ENCODE measurements at places on chromosomes 1 and 21.

DNA sequence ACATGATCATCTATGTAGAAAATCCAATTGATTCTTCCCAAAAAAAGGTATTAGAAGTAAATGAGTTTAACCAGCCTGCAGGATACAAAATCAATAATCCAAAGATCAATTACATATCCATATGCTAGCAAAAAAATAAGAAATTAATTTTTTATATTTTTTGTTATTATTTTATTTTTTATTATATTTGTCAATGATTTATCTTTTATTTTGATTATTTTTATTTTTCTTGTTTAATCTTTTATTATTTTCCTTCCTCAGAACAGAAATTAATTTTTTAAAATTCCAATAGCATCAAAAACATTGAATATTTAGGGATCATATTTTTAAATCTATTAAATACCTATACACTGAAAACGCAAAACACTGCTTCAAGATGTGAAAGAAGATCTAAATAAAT lies 331.2 kb downstream of the PLPP3 start:
- no peak for DNase-seq

- DNase-seq: no peak
Observed at GRCh38 chr1:32764826-32765569, 52.2 kb downstream of the YARS1 start.

DNA sequence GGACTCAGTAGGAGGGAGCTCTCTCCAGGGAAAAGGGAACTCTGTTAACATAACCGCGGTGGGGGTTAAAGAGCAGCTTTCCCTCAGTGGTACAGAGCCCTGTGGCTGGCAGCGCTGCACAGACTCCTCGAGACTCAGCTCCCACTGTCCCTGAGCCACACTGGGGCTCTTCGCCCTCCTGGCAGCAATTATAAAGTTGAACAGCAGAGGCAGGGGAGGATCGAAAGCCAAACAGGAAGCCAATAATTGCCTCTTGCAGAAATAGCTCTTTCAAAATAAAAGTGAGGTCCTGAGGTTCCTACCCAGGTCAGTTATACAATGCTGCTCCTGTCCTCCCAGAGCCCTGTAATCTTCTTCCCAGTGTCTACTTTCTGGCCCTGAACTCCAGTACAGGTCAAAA lies 77.0 kb downstream of the FAM78B start:
- no peak for DNase-seq

- peak; percentile 95 for DNase-seq
Observed at GRCh38 chr1:119712342-119713038, 756 bp downstream of the PHGDH start.

DNA sequence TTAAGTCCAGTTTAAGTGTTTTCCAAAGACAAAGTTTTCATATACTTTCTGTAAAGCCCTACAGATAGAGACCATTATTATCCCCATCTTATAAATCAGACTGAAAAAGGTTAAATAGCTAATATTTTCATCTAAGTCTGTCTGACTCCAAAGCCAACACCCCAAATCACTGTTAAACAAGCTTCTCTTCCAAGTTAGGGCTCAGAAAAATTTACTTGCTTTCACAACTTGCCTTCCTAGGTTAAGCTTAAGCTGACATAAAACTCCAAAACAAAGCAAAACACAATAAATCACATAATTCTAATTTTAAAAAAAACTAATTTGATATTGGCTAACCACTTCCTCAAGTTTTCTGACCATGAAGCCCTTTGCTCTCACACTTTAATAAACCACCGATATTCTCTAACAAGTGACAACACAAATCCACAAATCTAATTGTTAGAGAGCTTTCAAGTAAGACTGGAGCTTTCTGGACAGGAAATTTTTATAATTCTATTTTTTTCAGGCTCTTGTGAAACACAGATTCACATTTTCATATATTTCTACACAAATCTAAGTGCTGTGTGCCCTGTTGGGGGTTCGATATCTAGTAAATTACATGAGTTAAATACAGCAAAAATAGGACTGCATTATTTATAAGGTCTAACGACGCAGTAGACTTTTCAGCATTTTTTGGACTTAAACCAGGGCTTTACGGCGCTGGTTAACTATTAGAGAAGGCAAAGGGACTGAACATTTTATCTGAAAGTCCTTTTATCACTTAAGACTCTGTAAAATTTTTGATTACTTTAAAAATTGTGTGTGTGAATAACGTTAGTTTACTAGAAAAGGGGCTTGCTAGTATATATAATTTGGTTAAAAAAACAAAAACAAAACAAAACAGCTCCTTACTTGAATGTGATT lies 2.1 kb downstream of the GNG12 start:
- no peak for DNase-seq

DNA sequence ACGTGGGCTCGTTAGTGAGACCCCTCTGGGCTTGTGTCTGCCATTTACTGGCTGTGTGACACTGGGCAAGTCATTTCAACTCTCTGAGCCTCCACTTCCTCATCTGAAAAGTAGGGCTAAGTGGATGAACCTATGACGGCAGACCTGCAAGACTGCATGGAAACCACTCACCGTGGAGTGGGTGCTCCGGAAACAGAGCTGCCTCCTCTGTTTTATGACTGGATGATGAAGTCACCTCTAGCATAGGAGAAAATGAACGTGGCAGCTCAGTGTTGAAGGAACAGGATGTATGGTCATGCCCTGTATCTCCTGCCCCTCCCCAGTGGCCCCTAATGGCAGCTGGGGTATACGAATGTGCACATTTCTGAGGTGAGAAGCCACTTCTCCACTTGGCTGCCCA lies 40.5 kb downstream of the STPG1 start:
- no peak for DNase-seq

DNA sequence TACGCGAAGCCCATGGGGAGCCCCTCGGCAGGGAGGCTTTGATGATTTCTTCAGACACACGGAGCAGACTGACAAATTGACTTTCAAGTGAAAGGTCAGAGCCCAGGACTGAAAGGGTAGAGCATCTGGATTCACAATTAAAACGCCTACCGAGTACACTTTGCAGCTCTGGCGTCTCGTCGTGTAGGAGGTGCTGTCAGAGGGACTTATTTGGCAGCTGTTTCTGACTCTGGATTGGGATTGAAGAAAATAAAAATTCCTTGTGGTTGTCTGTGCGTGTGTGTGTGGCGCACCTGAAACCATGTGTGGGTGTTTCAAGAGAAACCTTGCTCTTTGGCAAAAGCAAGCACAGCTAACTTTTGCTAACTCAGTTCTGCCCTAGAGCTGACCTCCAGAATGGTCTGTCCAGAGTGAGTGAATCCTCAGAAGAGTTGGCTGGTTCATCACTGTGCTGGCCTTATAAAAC lies 348.7 kb downstream of the HLX start:
- DNase-seq: no peak

DNA sequence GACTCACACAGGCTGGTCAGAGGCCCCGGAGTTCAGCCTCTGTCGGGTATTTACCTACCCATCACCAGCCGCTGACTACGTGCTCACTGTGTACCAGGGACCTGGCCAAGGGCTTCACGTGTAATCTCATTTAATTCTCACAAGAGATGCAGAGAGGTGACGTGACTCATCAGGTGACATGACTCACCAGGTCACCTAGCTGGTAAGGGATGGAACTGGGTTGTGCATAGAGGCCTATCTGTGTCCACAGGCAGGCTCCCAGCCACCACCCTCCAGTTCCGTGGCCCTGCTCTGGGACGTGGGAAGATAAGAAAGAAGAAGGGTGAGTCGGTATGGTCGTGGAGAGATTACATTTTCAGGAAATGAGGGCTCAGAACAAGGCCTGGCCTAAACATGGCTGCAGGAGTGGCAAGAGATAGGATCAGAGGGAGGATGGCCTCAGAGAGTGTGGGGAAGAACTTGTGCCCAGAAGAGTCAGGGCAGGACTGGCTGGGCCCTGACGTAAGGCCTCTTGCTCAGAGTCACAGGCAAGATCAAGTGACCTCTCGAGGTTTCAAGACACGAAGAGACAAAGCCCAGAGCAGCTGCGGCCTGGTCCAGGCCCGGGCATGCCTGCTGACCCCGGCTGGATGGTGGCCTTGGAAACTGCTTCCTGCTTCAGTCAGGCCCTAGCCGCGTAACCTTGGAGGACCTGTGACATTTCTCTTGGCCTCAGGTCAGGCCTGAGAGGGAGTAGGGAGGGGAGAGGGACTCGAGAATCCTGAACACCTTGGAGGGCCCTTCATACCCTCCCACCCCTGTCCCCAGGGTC lies 52.7 kb upstream of the WASF2 start:
- peak; percentile 85 for DNase-seq

GRCh38 chr1:34054920-34055319 lies 110.1 kb downstream of the CSMD2 start:
- no peak for DNase-seq

DNA sequence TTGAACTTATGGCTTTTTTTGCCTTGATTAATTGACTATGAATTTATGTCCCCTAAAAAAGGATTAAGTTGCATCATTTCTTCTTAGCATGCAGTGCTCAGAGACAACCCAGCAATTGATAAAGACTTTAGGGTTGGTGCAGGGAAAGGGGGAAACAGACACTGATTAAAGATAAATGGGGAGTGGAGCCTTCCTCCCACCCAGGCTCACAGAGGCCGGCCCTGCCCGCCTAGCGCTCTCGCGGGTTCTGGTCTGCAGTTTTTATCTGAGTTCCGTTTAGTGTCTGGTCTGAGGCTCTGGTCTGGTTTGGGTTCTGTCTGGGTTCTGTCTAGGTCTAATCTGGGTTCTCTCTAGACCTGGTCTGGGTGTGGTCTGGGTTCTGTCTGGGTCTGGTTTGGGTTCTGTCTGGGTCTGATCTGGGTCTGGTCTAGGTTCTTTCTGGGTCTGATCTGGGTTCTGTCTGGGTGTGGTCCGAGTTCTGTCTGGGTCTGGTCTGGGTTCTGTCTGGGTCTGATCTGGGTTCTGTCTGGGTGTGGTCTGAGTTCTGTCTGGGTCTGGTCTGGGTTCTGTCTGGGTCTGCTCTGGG lies 48.1 kb downstream of the ABCG1 start:
- DNase-seq: no peak

DNA sequence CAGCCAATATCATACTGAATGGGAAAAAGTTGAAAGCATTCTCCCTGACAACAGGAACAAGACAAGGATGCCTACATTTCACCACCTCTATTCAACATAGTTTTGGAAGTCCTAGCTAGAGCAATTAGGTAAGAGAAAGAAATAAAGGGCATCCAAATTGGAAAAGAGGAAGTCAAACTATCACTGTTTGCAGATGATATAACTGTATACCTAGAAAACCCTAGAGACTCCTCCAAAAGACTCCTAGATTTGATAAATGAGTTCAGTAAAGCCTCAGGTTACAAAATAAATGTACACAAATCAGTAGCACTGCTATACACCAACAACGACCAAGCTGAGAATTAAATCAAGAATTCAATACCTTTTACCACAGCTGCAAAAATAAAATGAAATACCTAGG lies 171.3 kb upstream of the HP1BP3 start:
- DNase-seq: no peak

DNA sequence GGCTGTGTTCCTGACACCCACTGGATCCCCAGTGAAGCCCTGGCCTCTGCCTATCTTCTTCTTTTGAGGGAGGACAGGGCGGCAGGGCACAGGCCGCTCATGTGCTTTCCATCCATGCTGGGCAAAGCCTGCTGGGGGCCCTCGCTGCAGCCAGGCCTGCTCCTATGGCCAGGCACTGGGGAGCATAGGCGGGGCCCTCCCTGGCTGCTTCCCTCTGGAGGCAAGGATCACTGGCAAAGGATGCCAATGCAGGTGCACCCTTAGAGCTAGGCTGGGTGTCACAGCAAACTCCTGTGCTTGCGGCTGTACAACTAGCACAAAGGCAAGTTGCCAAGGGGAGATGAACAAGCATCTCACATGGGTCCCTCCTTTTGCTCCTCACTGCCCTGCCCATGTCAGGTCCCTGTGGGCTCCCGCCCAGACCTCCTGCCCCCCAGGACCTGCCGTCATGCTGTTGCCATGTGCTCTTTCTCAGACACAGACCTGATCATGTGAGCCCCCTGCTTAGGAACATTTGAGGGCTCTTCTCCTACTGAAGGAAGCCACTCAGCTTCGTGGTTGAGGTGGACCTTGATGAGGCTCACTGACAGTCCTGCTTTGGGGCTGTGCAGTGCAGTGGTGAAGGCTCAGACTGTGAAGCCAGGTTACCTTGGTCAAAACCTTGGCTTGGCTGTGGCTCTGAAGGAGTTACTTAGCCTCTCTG lies 393.6 kb downstream of the PTPRU start:
- DNase-seq: no peak

- DNase-seq: peak; percentile 26
Observed at GRCh38 chr1:230401763-230402294, 24.3 kb downstream of the PGBD5 start.

GRCh38 chr1:44390277-44390676 lies 14.8 kb upstream of the RNF220 start:
- DNase-seq: peak; percentile 85

DNA sequence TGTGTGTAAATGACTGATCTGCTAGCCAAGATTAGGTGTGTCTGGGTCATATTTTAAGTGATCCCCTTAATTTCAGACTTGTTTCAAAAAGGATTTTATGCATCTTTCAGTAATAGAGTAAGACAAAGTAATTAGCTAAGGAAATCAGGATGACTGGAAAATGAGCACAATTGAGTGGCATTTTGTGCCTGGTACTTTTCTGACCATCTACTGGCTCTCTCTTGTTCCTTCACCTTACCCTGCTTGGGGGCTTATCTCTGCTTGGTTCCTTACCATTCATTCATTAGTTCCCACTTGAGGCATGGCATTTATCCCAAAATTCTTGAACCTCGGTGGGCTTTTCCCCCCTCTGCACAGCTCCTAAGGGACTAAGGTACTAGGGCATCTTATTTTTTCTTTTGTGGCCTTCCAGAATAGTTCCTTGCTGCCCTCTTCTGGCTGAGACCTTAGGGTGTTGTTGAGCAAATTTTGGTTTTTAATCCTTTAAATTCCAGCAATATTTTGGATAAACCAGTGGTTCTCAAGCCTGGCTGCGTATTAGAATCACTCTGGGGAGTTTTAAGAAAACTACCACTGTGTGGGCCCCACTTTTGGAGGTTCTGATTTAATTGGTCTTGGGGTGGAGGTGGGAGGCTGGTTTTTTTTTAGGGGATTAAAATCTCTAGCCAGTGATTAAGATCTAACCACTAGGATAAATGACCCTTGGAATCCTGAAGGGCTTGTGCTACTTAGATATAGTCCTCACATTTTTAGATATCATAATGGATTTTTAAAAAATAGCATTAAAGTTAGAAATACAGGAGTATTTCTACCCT lies 50.8 kb downstream of the HS2ST1 start:
- DNase-seq: peak; percentile 54

- DNase-seq: peak; percentile 18
Observed at GRCh38 chr1:211828584-211829342, 1.8 kb downstream of the LPGAT1 start.

DNA sequence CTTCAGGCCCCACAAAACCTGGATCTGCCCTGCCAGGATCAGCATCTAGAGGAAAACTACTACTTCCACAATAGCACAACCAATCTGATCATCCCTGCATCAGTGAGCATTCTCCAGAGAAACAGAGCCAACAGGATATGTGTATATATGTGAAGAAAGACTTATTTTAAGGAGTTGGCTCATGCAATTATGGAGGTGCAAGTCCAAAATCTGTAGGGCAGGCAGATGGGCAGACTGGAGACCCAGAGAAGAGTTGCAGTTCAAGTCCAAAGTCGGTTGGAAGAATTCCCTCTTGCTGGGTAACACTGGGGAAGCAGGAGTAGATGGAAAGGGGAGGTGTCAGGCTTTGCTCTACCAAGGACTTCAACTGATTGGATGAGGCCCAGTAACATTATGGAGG lies 4.9 kb upstream of the HENMT1 start:
- no peak for DNase-seq

- peak; percentile 96 for DNase-seq
Observed at GRCh38 chr1:99266726-99267125, 2.4 kb downstream of the PLPPR4 start.
